ENCODE measurements at places on chromosomes 5 and 9.

GRCh38 chr9:95157481-95158151 is 159.9 kb downstream of the FANCC start:
- DNase-seq = peak; percentile 92

DNA sequence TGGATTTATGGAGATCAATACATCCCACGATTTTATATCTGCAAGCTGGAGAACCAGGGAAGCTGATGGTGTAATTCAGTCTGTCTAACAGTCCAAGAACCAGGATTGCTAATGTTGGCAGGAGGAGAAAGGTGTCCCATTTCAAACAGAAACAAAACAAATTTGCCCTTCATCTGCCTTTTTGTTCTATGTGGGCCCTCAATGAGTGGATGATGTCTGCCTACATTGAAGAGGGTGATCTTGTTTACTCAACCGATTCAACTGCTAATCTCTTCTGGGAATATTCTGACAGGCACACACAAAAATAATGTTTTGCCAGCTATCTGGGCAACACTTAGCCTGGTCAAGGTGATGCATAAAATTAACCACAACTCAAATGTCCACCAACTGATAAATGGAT is 65.1 kb upstream of the IL33 start:
- DNase-seq = no peak

- DNase-seq = no peak
Observed at GRCh38 chr5:1499851-1500250, 23.9 kb downstream of the LPCAT1 start.

GRCh38 chr5:88269222-88269771 is 652 bp upstream of the TMEM161B start:
- DNase-seq = peak; percentile 12

DNA sequence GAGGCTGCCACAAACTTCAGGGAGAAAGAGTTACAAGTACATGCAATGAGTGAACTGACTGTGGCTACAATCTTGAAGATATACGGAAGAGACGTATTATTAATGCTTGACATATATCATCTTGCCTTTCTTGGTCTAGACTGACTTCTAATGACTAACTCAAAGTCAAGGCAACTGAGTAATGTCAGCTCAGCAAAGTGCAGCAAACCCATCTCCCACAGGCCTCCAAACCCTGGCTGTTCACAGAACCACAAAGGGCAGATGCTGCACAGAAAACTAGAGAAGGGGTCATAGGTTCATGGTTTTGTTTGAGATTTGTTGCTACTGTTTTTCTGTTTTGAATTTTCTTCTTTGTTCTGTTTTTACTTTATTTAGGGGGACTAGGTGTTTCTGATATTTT is 21.0 kb downstream of the IL7R start:
- DNase-seq = peak; percentile 67

- DNase-seq = no peak
Observed at GRCh38 chr9:121852651-121853616, 201.5 kb downstream of the DAB2IP start.

DNA sequence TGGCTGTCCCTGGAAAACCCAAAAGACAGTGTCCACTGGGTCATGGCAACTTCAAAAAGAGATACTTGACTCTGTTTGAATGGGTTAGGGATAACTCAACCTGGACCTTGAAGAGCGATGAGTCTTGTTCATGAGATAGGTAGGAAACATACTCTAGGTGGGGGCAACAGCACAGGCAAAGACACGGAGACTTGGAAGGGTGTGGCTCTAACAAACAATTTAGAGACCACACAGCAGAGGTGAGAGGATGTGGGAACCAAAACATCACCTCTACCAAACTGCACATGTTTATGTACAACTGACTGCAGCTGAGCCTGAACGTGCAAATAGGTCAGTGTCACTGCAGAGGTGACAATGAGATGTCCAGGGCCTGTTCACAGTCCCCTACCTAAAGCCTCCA is 247.7 kb upstream of the ADRA1B start:
- no peak for DNase-seq

- DNase-seq = peak; percentile 35
Observed at GRCh38 chr9:2015581-2016407, 647 bp downstream of the SMARCA2 start.

GRCh38 chr5:79133657-79134451 is 22.2 kb downstream of the BHMT start:
- DNase-seq = peak; percentile 74

GRCh38 chr5:139630855-139631254 is 17.3 kb upstream of the CXXC5 start:
- DNase-seq = no peak

DNA sequence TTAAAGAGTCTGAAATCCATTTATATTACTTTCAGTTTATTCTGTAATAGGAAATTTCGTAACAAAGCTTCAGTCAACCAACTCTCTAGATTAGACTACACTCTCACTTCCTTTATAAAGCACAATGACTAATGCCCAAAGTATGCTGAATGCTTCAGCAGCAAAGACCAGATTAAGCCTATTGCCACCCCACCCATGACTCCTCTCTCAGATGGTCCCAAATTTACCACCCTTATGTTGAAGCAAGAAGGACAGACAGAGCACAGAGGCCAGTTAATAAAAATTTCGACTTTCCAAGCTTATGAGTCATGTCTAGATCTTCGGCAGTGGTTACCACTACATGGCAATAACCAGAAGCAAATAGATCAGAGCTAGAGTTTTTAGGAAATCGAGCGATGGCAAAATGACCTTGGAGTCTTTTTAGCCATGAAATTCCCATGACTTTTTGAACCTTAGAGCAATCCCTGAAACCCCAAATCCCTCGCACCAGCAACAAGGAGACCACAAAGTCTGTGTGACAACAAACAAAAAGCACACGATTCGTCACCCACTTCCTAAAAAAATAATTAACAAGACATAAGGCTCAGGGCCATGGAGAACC is 287.8 kb upstream of the RASA1 start:
- DNase-seq = peak; percentile 77

DNA sequence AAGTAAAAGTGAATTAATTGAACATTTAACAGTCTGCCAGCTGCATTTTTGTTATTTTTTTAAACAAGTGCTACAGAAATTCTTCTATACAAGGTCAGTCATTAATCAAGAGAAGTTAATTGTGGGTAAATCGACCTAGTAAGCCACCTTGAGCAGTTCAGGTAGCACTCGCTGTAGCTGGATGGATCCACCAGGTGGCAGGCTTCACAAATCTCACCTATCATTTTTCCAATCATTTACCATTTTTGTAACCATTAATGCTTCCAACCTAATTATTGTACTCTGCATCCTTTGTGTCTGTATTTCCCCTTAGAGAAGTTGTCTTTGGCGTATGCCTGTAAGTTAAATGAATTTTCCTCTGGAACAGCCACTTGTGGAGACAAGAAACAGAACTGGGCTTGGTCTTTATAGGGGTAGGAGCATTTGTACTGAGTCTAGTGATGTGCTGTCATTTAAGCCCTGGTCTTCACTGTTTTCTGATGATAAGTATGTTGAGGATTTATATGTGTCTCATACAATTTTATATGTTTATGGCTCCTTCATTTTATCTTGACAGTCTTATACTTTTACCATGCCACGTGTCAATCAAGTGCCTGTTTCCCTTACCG is 39.5 kb downstream of the CD180 start:
- DNase-seq = peak; percentile 10

GRCh38 chr9:2623288-2624050 is 1.9 kb downstream of the VLDLR start:
- DNase-seq = peak; percentile 25

GRCh38 chr5:170287532-170287931 is 10.0 kb downstream of the LCP2 start:
- no peak for DNase-seq

GRCh38 chr5:66644111-66644510 is 47.9 kb downstream of the MAST4 start:
- no peak for DNase-seq

DNA sequence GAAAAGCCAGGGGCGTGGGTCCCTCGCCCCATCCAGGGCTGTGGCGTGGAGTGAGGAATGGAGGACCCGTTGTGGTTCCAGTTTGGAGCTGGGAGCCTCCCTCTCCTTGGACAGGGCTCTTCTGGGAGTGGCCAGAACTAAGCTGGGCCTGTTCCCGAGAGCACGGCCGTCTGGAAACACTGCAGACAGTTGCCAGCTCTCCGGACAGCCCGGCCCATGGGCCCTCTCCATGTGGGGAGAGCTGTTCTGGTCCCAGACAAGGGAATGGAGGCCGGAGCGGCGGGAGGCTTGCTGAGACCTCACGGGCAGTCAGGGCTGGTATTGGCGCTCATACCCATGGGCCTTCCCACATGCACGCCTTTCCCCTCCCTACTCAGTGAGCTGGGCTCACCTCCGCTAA is 45.2 kb upstream of the FCN2 start:
- no peak for DNase-seq

- DNase-seq = no peak
Observed at GRCh38 chr5:76720988-76721569, 5.2 kb downstream of the F2R start.

DNA sequence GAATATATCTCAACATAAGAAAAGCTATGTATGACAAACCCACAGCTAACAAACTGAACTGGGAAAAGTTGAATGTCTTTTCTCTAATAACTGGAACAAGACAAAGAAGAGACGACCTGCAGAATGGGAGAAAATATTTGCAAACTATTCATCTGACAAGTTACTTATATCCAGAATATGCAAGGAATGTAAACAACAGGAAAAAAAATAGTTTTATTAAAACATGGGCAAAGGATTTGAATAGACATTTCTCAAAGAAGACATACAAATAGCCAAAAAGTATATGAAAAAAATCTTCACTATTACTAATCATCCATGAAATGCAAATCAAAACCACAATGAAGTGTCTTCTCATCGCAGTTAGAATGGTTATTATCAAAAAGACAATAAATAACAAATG is 181.7 kb upstream of the TLX3 start:
- DNase-seq = peak; percentile 29

GRCh38 chr5:36607114-36607571 is 737 bp downstream of the SLC1A3 start:
- peak; percentile 57 for DNase-seq

DNA sequence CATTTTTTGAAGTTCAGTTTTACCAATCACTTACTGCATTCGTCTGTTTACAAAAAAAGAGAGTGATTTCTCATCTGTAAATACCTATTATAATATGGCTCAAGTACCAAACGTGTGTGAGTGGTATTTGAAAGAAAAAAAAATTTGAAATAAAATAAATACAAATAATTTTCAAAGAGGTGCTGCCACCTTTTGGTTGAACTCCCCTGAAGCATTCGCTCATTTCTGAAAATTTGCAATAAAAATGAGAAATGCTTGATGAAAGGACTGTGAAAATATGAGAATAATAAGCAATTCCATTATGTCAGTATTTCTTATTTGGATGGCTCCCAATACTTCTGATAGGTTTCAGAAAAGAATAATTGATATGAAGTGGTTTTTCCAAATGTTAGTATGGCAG is 409.9 kb downstream of the CTNND2 start:
- no peak for DNase-seq

DNA sequence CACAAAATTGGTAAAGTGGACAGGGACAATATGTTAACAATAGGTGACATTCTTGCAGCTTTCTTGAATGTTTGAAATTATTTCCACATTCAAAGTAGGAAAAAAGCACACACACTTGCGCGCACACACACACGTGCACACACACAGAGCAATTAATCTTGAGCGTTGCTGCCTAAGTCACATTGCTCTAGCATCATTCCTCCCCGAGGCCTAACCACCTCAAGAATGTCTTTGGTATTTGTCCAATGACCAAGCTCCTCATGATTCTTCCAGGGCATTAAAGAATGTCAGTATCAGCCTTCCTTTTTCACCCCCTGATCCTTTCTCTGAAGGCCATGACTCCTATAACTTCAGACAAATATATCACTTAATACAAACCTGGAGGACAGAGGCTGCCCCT is 198.1 kb downstream of the NPR3 start:
- DNase-seq = peak; percentile 89

- no peak for DNase-seq
Observed at GRCh38 chr5:89106480-89106879, 223.5 kb upstream of the MEF2C start.

DNA sequence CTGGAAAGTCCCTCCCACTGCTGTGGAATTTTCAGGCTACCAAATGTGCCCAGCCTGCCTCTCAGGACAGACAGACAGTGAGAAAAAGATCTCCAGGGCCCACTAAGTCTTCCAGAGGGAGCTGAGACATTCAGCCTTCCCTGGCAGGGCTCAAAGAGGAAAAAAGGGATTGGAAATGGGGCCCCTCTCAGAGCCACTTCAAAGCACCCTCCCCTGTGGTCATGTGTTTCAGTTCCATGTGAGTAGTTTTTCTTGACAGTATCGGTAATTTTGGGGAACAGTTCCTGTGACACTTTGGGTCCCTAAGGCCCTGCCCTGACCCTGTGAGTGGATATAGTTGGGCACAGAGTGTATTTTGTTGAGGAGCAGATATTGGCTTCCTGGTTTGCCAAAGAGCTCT is 25.0 kb downstream of the LARP1 start:
- no peak for DNase-seq

- DNase-seq = no peak
Observed at GRCh38 chr5:95868136-95868535, 45.6 kb upstream of the GLRX start.

GRCh38 chr5:39566891-39567290 is 142.1 kb upstream of the DAB2 start:
- DNase-seq = no peak

DNA sequence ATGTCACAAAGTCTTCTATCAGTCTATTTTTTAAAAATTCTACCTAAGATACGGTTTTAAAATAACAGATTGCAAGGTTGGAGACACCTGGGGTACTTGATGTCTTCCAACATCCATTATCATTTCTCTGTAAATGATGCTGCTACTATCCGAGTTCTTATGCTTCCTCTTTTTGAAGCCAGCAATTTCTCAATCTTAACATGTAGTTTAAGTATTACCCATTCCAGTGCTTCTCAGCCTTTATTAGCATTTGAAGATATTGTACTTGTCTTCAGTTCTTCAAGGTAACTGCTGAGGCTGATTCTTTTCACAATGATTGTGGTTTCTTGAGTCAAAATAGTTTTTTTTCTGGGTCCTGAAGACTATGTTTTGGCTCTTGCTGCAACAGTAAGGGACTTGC is 96.4 kb upstream of the SELENOP start:
- DNase-seq = no peak

DNA sequence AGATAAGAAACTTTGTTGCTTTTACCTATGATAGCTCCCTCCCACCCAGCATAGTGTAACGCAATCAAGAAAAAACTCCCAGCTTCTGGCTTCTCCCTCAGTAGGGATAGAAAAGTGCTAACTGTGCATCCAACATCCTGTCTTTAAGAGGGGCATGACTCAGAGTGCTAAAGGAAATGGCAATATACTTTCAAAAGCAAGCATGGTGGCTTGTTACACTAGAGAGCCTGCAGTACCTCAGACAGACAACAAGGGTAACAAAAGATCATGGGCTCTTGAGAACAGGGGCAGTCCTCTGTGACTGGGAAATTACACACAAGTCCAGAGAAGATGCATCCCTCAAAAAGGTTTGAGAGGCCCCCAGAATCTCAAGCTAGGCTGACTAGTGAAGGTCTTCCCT is 37.8 kb downstream of the PRELID2 start:
- peak; percentile 22 for DNase-seq

GRCh38 chr5:138850865-138851435 is 24.2 kb downstream of the LRRTM2 start:
- no peak for DNase-seq

GRCh38 chr5:68285851-68286611 is 70.5 kb downstream of the PIK3R1 start:
- peak; percentile 32 for DNase-seq

GRCh38 chr5:32465076-32465475 is 20.5 kb upstream of the ZFR start:
- no peak for DNase-seq

- peak; percentile 69 for DNase-seq
Observed at GRCh38 chr5:135242021-135242865, 156.8 kb downstream of the MACROH2A1 start.

GRCh38 chr5:79330071-79330470 is 94.1 kb downstream of the JMY start:
- DNase-seq = no peak

GRCh38 chr9:137202966-137203365 is 2.4 kb upstream of the TPRN start:
- no peak for DNase-seq
